Left forelimb (tissue), 1 donor: ENCODE measurements at places on chromosomes 16 and 17.

GRCh38 chr17:81428121-81428515 lies 32.9 kb downstream of the BAHCC1 start:
- no peak for DNase-seq

DNA sequence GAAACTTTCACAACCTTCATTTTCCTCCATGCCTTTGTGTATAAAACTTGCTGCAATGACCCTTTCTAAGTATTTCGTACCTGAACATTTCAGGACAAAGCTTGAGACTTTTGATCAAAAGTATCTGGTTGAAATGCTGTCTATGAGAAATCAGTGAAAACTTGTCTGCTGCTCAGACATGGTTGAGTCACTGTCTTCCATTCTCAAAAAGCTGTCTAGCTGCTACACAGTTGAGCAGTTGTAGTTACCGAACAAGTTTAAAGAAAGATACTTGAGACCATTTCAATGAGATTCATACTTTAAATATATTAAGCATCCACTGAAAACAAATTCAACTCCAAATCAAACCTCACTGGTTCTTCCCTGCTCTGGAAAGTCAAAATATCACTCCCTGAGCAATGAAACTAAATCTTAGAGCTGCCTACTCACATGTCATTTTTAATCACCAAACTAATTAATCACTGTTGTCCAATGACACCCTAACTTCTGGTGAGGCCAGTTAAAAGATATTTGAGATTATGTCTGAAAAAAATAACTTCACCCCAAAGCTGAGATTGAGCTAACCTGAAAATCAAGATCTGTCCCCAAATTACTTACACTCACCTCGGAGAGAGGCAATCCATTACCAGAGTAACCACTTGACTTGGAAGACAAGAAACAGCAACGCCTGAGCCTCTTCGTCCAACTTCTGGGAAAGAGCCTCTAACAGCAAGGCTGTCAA lies 488 bp downstream of the TMEM100 start:
- DNase-seq, result no peak

DNA sequence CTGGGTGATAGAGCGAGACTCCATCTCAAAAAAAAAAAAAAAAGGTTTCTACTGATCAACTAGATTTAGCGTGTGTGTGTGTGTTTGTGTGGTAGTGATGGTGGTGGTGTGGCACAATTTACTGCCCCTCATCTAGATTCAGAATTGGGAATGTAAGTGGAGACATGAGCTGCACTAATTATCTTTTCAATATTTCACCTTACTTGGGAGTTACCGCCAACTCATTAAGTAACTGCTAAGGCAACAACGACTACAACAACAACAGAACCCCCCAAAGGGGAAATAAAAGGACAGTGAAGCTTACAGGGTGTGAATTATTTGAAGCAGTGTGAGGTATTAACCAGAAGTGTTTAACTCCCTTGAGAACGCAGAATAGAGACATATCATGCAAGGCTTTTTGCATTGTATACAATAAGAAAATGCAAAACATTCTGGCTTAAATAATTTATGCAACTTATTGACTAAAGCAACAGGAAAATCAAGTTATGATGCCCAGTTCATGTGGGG lies 180.5 kb downstream of the SHISA9 start:
- no peak for DNase-seq

- no peak for DNase-seq
Observed at GRCh38 chr17:9987779-9988585, 82.9 kb upstream of the RCVRN start.

- DNase-seq, result no peak
Observed at GRCh38 chr17:34141590-34141989, 113.5 kb upstream of the CCL2 start.

DNA sequence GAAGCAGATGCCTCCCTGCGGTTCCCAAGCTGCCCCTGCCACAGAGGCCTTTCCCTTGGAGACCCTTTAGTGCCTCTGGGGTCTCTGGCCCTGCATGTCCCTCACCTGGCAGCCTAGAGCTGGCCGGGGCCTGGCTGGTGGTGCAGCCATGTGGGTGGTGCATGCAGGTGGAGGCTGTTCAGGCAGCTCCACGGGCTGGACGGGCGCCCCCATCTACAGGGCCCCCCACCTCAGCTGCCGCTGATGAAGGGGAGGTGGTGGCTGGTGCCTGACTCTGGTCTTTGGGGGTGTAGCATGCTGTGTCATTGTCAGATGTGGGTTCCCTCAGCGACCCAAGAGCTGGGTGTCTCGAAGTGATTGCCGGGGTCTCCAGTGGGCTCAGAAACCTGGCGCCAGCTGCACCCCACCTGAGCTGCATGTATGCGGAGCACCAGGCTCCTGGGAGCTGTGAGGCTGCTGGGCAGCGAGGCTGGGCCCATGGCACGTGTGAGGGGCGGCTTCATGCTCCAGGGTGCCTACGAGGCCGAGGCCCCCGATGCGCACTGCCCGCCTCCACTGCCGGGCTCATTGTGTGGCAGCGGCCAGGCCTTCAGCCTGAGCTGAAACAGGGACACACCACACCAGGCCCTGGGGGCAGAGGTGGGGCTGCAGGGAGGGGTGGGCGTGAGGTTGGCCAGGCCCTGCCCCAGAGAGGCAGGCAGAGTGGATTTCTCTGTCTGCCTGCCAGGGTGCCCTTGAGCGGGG lies 57.0 kb downstream of the BAIAP2 start:
- no peak for DNase-seq

- DNase-seq, result no peak
Observed at GRCh38 chr17:35314415-35315216, 58.8 kb downstream of the SLFN11 start.

DNA sequence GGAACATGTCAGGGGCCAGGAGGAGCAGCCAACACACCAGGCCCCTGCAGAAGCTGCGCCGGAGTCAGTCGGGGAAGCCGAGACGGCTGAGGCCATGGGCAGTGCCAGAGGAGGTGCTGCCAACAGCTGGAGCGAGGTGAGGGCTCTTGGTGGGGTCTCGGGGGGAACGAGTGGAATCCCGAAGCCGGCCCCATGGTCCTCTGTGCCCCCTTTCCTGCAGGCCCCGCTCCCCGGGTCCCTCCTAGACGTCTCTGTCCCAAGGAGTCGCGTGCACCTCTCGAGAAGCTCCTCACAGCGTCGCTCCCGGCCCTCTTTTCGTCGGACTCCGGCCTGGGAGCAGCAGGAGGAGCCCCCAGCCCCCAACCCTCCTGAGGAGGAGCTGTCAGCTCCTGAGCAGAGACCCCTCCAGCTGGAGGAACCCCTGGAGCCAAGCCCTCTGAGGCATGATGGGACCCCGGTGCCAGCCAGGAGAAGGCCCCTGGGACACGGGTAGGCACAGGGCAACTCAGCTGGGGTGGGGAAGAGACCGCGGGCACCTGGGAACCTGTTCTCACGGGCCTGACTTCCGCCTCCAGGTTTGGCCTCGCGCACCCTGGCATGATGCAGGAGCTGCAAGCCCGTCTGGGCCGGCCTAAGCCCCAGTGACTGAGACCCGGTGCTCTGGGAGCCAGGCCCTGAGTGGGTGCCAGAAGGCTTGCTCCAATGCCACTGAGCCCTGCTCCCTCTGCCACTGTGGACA lies 3.6 kb downstream of the APOBR start:
- DNase-seq, result no peak

GRCh38 chr16:77951788-77952187 lies 70.6 kb upstream of the CLEC3A start:
- no peak for DNase-seq

- no peak for DNase-seq
Observed at GRCh38 chr17:40194821-40195220, 17.6 kb downstream of the RAPGEFL1 start.

GRCh38 chr17:17258998-17259397 lies 22.0 kb upstream of the FLCN start:
- no peak for DNase-seq

DNA sequence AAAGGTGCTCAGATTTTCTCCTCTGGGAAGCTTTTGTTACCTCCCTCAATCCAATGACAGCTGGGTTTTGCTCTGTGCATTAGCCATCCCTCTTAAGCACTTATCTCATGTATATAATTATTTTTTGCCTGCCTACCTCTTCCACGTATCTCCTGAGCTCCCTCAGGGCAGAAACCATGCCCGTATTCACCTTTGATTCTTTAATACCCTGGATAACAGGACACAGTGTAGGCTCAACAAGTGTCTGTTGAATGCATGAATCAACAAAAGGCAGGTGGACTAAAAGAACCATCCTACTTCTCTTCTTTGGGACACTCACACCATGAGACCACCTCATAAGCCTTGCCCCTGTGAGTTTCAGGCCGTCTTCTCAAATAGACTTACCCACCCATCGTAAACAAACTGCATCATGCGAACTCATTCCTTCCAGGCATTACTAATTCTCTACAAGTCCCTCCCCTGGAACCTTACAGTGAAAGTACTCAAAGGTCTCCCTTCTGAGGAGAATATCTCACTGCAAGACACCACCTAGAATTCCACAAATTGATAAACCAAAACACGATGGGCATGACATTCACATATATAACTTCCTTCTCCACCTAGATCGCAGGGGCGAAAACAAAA lies 3.2 kb downstream of the ARHGAP17 start:
- DNase-seq, result no peak

DNA sequence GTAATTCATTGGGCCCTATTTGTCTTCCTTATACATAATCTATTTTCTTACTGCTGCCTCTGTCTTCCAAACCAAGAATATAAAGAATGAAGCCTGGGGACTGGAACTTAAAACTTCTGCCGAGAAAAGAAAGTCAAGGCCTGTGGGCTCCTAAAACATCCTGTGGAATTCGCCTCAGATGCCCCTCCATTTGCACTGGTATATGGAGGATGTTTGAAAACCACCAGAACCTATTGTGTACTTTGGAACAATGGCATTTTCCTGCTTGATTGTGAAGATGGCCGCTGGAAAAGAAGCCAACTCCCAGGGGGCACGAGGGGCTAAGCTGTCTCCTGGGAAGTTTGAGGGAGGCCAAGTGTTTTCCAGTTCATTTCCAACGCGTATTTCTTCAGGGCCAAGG lies 122.4 kb downstream of the WWOX start:
- DNase-seq, result peak; percentile 20

- no peak for DNase-seq
Observed at GRCh38 chr17:32269377-32269776, 3.7 kb downstream of the RHBDL3 start.

DNA sequence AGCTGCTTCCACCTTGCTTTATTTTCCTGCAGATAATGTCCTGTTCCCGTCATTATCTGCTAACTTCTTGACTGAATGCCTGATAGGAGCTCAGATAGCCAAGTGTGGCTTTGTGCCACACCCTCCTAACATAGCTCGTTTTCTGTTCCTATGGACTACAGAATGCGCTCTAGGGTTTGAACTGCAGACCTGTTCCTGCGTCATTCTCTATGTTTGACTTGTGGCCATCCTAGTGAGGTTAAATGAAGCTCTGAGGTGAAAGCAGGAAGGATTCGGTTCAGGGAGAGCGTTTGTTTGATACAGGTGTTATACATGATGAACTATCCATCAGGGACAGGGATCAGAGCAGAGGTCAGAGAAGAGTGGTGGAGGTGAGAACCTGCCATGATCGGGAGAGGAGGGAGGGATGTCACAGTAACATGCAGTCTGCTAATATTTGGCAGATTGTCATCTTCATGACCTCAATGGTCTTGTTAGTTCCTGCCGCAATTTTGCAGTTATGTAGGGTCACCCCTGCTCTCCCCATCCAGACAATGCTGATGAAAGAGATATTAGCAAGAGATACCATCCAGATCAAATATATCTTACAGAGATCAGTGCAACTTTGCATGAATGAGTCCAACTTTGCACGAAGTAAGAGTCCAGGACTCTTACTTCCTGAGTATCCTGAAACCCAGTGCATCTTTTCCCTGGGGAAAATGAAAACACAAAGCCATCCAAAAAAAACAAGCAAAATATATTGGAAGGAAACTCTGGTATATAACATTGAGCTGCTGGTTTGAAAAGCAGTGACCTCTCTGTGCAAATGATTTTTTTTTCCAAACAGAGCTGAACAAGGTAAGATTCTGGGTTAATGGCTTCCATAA lies 32.8 kb downstream of the MPHOSPH6 start:
- DNase-seq, result no peak

DNA sequence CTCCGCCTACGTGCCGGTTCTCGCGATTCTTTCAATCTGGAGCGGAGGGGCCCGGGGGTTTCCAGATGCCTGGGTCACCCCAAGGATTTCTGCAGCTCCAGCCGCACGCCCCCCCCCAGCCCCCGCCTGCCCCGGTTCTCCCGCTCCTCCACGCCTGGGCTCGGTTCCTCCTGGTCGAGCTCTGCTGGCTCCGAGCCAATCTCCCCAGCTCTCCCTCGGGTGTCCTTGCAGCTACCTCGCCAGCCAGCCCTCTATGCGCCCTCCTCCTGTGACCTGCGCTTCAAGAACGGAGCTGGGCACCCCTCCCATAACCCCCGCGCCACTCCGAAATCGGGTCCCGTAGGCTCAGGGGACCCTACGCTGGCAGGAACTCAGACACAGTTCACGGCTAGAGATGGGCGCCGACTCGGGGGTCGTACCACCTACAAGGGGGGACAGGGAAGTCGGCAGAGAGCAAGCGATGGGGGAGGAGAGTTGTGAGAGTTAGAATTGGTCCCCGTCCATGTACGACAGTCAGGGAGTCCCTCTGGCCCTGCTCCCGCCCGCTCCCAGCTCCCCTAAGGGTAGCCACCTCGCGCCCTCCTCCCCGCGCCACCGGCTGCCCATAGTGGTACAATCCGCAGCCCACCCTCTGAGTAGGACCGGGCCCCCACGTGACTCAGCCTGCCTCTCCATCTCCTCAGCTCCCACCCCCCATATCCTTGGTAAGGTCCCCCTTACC lies 961 bp downstream of the FGF11 start:
- no peak for DNase-seq

DNA sequence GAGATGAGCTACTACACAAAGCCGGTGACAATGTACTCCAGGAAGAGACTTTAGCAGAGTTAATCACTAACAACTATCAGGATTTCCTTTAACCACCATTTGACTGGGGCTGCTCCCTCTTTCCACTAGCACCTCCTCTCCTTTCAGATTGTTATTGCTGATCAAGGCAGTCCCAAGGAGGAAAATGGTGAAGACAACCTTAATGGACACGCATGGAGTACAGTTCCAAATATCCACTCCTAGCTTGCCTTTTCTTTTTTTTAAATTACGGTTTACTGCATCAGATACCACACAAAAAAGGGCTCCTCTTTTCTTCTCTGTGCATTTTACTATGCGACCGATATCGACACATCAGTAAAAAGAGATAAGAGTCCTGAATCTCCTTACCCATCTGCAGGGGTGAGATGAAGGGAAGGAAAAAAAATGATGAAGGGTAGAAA lies 30.9 kb downstream of the FAM222B start:
- DNase-seq, result no peak

DNA sequence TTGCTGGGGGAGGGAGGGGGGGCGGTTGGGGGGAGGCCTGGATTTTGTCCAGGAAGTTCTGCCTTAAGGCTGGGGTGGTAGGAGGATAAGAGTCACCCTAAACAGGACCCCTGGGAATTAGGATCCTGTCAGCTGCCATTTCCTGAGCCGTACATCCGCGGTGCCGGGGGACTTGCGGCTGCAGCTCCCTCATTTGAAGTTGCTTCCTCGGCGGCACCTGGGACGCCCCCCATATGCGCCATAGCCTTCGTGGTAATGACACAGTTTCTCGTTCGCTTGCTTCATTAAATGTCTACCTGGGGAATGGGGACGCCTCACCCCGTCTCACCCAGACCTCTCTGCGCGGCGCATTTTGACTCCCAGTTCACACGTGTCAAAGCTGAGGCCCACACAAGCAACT lies 55.1 kb upstream of the PABPN1L start:
- no peak for DNase-seq

- no peak for DNase-seq
Observed at GRCh38 chr17:56988901-56989572, 11.1 kb downstream of the SCPEP1 start.
